Urinary bladder (tissue), 4 donors: ENCODE measurements at places on chromosomes 12 and 14.

DNA sequence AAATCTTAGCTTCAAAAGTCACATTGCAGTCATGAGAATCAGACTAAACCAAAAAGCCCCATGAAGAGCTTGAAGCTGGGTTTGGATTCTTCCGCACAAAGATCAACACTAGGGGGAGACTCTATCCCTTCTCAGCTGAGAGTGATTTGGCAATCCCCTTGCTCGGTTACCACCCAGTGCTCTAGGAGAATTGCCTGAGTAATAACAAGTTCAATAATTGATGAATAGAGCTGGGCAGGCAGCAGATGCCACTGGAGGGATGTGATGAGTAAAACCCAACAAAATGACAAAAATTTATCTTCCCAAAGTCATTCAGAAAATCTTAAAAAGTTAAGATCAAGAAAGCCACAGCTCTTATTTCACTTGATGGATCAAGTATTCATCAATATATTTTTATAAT is 185.6 kb upstream of the ARID2 start:
- DNase-seq, result peak; percentile 32

GRCh38 chr14:68328509-68328908 is 464.4 kb downstream of the ZFP36L1 start:
- DNase-seq, result no peak

DNA sequence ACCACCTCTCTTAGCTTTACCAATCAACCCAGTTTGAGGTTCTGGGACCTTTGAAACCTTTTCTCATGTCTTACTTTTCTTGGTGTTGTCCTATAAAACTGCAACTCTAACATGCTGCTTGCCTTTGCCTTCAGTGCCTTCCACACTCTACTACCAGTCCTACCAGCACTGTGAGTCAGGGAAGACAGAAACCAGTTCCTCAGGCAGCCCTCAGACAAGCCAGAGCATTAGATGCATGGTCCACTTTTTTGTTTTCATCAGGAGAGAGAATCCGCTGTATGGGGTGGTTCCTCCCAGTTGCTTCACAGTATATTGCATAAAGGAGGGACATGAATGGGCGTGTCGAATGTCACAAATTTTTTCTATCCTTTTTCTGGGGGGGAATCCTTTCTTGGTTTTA is 17.3 kb upstream of the KLRB1 start:
- DNase-seq, result no peak

DNA sequence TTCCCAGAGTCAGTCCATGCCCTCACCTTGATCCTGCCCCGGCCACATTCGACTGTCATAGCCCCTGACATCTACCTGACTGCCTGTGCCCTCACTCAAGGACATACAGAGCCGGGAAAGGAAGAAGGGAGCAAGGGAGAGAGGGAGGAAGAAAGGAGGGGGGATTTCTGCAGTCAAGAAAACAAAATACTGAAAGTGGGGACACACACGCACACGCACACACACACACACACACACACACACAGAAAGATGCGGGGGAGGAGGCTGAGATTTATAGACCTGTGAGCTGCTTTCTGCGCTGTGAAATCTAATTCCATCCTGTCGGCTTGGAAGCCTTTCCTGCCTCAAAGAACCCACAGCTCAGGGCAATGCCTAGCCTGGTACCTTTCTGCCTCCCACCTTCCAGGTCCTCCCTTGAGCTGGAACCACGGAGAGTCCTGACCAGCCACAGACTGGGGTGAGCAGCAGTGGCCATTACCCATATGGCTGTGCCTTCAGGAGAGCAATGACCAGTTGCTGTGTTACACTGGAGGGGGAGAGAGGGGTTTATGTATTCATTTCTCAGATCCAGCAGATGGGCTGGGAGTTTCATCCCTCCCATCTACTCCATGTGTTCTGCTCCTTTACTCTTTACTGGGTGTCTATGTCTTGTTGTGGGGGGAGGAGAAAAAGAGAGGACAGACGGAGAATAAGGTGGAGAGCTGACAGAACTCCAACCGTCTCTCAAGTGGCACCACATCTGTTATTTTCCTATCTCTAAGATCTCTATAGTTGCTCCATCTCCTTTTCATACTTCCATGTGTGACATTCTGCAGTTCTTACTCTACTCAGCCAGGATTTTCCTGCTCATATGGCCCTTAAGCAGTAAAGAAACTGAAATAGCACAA is 12.9 kb downstream of the C14orf93 start:
- DNase-seq, result no peak

DNA sequence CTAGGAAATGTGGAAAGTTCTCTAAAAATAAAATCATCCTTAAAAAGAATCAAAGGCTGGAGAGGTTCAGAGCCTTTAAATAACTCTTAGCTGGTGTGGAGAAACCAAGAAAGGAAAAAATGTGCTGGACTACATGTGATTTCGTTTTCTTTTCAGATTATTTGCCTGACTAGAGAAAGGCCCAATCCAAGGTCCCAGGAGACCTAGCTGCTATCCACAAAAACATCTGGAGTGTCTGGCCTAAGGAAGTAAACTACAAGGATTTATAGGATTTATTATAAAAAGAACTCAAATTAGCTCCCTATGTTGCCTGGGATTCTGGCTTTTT is 774 bp upstream of the TMEM30B start:
- DNase-seq, result no peak

DNA sequence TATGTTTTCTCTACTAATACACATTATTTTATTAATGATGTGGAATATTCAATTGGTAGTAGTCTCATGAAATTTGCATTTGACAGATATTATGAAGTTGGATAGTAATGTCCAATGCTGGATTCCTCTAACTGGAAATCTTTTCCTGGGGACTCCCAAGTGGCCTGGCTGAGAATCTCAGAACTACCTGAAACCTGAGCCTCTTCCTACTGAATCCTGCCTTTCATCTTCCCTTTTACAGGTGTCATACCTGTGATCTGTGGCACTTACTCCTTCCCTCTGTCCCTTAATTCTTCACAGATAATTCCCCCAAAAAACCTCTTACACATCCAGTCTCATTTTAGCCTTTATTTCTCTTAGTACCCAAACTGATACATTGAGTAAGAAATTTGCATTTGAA is 89.7 kb upstream of the MYF6 start:
- DNase-seq, result no peak

DNA sequence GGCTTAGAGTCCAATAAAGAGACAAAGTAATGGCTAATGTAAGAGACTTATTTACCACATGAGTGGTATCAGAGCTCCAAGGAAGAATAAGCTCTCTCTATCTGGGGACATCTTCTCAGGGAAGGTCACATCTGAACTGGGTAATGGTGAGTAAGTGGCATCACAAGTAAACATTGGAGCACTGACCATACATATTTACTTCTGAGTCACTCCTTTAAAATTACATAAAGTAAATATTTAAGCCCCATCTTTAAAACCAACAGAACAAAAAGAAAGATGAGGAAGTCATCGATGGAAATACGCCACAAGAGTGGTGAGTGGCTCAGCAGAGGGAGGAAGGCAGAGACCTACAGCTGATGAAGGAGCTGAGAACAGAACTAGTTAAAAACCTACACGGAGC is 159.9 kb downstream of the DUSP6 start:
- no peak for DNase-seq

DNA sequence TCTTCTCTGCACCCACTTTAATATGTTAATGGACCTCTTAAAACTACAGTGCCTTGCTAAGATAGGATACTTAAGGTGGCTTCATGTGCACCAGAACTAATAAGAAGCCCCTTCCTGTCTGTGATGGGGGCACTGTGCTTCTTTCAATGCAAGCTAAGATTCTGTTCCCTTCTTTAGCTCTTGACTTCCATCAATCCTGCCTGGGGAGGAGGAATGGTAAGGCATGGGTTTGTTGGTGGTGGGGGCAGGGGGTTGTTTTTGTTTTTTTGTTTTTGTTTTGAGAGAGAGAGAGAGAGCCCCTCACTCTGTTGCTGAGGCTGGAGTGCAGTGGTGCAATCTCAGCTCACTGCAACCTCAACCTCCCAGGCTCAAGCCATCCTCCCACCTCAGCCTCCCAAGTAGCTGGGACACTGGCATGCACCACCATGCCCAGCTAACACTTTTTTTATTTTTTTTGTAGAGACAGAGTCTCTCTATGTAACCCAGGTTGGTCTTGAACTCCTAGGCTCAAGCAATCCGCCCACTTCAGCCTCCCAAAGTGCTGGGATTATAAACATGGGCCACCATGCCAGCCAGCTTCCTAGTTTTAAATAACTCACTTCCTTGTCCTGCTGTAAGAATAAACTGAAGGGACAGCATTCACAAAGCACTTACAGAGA is 4.5 kb upstream of the KRT3 start:
- DNase-seq, result no peak

DNA sequence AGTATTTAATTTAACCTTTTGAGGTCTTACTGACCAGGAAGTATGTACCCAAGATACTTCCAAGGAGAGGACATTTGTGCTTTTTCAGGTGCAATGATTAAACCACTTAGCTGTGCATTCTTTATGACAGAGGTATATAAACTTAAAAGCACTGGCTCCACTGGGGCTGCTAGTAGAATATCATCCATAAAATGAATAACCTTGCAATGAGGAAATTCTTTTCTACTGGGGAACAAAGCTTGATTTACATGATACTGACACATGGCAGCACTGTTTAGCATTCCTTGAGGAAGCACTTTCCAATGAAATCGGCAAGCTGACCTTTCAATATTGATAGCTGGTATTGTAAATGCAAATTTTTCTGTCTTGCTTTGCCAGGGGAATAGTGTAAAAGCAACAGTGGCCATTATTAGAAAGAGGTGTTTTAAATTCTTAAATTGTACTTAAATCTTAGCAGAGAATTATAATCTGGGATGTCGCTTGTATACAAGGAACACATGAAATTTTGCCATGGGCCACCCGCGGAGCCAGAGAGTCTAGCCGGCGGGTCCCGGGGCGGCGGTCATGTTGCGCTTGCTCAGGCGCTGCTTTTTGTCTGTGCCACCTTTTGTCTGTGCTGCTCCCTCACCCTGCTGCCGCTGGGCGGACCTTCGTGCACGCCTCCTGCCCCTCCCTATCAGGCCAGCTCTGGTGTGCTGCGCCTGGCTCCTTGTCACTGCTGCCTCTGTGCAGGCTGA is 20.9 kb upstream of the BLTP3B start:
- DNase-seq, result peak; percentile 17

GRCh38 chr12:121508533-121508932 is 72.3 kb downstream of the KDM2B start:
- no peak for DNase-seq

GRCh38 chr12:42498549-42499247 is 90.8 kb downstream of the PRICKLE1 start:
- no peak for DNase-seq

DNA sequence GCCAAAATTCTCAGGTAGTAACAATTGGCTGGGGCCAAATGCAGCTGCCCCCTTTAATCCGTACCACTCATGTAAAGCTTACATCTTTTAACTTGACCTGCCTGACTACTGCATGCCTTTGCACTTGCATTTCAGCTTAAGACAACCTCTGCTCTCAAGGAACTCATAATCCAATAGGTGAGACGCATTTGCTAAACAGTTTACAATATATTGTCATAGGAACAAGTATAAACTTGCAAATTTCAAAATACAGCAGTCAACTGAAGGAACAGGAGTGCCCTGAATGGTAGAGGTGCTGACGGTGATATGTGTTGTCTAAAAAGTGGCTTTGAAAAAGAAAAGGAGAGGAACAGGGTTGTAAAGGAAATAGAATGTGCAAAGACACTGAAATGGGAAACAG is 3.6 kb upstream of the BRMS1L start:
- DNase-seq, result no peak

GRCh38 chr14:24913746-24914145 is 136.2 kb downstream of the STXBP6 start:
- DNase-seq, result no peak

DNA sequence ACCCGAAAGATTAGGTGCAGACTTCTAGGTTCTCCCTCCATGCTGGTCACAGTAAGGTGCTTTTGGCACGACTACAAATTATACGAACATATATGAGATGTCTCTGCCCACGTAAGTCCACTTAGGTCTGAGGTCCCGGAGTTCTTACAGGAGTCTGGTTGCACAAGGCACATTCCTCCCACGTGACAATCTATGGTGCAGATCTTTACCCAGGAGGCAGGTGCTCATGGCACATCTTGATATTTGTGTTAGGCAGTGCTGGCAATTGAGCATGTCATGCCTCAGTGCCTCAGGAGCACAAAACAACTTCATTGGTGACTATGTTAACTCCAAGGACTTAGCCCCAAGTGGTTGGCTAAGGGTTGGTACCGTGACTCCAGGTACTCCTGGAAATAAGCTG is 92.0 kb upstream of the AMN1 start:
- DNase-seq, result no peak

- DNase-seq, result no peak
These were observed 14.3 kb upstream of the PTGER2 start for GRCh38 chr14:52299692-52300278.

DNA sequence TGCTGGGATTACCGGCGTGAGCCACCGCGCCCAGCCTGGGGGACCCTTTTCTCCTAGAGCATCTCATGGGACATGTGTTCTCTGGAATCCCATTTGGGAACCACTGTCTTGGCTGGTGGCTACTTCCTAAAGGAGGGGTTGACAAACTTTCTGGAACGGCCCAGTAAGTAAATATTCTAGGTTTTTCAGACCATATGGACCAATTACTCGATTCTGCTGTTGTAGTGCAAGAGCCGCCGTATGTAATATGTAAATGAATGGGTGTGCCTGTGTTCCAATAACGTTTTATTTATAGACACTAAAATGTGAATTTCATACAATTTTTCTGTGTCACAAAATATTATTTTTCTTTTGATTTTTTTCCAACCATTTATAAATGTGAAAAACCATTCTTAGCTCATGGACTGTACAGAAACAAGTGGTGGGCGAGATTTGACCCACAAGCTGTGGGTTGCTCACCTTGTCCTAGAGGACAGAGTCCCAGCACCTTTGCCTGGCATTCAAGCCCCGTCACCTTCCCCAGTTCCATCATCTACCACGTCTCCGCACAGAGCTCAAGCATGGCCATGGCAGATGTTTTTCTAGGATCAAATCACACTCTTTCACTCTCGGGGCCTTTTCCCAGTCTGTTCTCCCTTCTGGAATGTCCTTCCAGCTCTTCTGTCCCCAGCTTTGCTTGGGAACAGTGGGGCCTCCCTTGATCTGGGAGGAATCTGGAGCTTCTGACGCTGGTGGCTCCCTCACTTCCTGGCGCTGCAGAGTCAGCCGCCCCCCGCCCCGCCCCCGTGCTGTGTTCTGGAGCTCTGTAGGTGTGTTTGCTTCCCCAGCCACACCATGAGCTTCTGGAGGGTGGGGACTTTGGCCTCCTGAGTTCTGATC is 17.9 kb upstream of the RCOR1 start:
- no peak for DNase-seq

GRCh38 chr12:91370086-91370868 is 187.7 kb upstream of the DCN start:
- no peak for DNase-seq

- no peak for DNase-seq
These were observed at the start of gene SLC35F4 for GRCh38 chr14:57865403-57866198. SLC35F4 (minus strand) TSS chr14:57866092.

DNA sequence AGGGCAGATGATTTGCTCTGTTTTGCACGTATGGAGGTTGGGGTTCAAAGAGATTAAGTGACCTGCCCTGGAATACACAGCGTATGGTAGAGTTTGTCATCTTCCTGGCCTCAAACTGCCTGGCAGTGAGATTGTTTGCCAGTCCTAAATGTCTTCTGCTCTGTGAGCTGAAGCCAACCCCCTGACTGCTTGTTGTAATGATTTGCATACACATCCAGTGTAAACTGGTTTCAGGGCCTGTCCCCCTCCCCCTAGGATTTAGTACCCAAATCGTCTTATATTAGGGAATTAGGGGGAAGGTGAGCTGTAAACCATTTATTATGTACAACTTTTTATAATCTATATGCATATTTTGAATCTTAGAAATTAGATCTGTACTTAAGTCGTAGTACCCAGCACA is 38.4 kb downstream of the AKAP3 start:
- DNase-seq, result no peak
